ENCODE measurements at places on chromosomes 7 and 10.

DNA sequence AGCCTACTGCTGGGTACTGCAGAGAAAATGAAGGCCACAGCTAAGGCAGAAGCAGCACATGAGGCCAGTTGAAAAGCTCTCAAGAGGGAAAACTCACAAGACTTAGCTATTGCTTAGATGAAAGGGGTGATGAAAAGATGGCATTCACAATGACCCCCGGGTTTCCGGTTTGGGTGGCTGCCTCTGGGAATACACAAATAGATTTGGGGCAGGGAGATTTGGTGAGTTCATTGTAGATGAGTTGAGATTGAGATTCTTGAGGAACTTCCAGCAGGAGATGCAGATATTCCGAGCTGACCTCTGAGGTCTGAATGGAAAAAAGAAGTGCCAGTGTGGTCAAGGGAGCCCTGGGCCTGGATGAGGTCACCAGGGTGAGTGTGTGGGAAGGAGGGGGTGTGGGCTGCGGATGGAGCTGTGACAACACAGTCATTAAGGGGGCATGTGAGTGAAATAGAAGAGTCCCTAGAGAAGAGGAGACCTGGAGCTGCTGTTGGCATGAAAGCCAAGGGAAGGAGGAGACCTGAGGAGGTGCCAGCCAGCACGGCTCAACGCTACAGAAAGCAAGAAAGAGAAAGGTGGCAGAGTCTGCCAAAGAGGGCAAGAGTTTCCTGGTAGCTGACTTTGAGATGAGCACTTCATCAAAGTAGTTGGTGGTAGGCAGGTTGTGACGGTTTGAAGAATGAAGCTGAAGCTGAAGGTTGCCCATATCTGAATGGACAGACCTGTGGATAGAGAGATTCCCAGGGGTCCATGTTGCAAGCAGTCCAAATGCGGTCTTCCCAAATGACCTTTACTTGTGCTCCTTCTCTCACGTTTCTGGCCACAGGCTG is 43.7 kb downstream of the HIF1AN start:
- DNase-seq = no peak

DNA sequence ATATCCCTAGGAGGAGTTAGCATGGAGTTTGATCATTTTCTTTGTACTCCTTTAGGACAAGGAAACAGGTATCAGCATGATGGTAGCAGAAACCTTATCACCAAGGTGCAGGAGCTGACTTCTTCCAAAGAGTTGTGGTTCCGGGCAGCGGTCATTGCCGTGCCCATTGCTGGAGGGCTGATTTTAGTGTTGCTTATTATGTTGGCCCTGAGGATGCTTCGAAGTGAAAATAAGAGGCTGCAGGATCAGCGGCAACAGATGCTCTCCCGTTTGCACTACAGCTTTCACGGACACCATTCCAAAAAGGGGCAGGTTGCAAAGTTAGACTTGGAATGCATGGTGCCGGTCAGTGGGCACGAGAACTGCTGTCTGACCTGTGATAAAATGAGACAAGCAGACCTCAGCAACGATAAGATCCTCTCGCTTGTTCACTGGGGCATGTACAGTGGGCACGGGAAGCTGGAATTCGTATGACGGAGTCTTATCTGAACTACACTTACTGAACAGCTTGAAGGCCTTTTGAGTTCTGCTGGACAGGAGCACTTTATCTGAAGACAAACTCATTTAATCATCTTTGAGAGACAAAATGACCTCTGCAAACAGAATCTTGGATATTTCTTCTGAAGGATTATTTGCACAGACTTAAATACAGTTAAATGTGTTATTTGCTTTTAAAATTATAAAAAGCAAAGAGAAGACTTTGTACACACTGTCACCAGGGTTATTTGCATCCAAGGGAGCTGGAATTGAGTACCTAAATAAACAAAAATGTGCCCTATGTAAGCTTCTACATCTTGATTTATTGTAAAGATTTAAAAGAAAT is 4.8 kb downstream of the BAMBI start:
- DNase-seq = no peak

DNA sequence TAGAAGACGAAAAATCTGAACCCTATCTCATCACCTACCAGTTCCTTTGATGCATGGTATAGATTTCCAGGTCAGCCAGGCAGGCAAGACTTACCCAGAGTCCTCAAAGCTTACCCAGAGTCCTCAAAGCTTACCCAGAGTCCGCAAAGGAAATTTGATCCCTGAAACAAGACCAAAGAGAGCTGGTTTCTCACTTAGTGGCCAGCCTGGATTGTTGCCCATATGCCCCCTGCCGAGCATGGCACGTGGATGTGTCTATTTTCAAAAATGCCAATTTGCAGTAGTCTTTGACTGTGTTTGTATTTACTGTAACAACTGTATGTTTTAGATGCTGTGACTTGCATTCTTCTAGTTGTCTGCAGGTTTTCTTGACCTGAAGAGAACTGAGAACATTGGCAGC is 120.2 kb upstream of the STARD3NL start:
- DNase-seq = no peak

GRCh38 chr10:108632144-108632543 is 1291.2 kb downstream of the XPNPEP1 start:
- DNase-seq = no peak

DNA sequence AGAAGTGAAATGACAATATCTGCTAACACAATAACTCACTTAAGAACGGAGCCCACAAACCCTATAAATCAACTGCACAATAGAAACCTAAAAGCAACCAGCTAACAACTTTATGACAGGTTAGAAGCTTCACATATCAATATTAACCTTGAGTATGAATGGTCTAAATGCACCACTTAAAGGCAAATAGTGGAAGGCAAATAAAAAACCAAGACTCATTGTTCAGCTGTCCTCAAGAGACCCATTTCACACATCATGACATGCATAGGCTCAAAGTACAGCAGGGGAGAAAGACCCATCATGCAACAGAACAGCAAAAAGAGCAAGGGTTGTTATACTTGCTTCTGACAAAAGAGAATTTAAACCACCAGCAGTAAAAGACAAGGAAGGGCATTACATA is 46.8 kb downstream of the CDC14C start:
- no peak for DNase-seq

DNA sequence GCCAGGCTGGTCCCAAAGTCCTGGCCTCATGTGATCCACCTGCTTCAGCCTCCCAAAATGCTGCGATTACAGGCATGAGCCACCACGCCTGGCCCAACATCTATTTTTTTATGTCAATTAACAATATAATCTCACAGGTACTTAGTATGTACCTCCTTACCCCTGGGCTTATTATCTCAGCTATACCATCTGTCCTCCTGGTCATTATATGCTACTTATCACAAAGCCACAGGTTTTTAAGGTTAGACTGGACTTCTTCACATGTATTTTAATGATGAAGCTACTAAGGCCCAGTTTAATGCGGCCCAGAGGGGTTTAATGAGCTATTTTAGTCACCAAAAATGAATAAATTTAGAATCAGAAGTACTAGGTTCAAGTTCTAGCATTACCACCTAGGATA is 3.4 kb downstream of the NSUN6 start:
- DNase-seq = no peak

DNA sequence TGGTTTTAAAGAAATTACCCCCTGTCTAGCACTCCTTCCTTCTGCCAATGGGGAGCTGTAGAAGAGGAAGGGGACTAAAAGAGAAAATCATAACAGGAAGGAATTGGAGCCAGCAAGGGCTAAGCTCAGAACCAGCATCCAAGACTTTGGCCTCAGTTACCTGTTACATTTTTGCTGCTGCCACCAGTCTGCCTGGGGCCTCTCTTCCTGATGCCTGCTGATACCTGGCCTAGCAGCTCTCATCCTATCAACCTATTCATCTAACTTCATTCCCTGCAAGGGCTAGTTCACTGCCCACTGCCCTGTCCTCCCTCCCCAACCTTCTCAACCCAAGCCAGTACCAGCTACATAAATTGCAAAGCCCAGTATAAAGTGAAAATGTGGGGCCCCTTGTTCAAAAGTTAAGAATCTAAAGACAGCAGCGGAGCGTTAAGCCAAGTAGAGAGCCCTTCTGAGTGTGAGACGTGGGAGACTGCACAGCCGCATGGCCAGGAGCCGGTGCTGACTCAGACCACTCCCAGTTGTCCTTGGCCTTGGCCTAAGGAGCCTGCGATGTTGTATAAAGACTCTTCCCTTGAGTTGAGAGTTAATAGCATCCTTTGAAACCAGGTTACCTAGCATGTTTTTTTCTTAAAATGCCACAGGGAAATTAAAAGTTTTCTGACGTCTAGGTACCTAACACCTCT is 13.2 kb upstream of the AOC1 start:
- no peak for DNase-seq

Measured in activated T-cell treated with anti-CD3 and anti-CD28 coated beads, Interleukin-2, amount 50 U/mL, for 4 hours (primary cell).